Stimulated activated naive CD8-positive, alpha-beta T cell treated with anti-CD3 and anti-CD28 coated beads, Interleukin-15, Interleukin-2, amounts not matched to agents 100 U/mL and 50 U/mL, for 24 hours (primary cell): ENCODE measurements at places on chromosomes 11 and 22.

DNA sequence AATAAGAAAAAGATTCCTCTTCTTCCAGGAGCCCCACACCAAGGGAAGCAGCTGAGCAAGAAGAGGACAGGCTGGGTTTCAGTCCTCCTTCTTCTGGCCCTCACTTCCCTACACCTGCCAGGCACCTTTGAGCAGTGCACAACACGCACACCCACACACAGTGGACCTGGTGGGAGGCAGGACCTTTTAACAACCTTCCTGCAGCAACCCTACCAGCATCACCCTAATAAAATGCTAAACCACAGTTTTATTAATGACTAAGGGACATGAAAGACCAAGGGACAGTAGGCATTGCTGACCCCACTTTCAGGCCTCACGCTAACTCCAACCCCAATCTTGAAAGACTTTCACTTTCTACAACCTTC lies 12.2 kb downstream of the ARAP1 start:
- DNase-seq = no peak

GRCh38 chr11:71176812-71177211 lies 75.6 kb downstream of the SHANK2 start:
- DNase-seq = no peak

- no peak for DNase-seq
These were observed 57.0 kb downstream of the PRCP start for GRCh38 chr11:82843057-82843795.

GRCh38 chr11:82858133-82858532 lies 42.1 kb downstream of the PRCP start:
- DNase-seq = no peak

- no peak for DNase-seq
These were observed 753.1 kb upstream of the ARHGAP42 start for GRCh38 chr11:99934008-99934407.

DNA sequence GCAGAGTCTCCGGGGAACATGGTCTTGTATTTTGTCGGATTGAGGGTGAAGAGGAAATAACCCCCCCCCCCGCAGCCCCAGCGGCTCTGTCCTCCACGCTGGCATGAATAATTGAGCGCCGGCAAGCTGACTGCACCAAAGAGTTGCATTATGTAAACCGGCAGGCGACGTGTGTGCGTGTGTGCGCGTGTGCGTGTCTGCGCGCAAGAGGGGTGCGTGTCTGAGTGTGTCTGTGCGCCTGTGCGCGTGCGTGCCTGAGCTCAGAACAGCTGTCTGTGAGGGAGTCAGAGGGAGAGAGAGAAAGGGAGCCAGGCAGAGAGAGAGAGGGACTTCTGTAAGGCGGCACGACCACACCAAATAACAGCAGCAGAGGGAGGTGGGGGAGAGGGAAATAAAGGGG lies 94.4 kb downstream of the SCN3B start:
- peak; percentile 35 for DNase-seq

DNA sequence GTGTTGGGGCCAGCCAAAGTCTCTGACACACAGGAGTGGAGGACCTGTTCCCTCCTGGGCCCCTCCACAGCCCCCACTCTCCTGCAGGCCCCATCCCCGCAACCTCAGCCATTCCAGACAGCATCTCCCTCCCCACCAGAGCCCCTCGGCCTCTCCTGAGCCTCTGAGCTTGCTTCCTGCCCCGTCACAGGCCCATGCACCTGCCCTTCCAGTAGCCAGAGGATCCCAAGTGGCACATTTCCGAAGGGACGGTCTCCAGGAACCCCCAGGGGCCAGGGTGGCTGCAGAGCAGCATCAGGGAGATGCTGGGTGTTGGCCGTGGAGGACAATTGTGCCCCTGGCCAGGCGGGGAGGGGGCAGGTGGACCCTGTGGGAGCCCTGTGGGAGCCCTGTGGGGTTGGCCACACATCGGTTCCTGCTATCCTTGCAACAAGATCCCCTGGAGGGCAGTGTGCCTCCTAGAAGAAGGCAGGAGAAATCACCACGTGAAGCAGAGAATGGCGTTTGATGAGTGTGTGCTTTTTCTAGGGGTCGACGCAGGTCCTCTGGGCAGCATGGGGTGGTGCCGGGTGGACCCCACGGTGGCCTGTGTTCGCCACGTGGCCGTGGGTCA lies 45.3 kb upstream of the PPARA start:
- no peak for DNase-seq
